OCI-LY7 (cell line): ENCODE measurements at places on chromosomes 1 and 21. TPM values are rescaled to one million over a fixed set of nuclear protein-coding genes. Genes with fewer than 3 reads are reported as not detected.

DRAM2 gene
- total RNA-seq, result 83.5 and 87.9 TPM in 2 replicates

FASLG gene
- total RNA-seq, result not detected in 2 replicates

ARHGAP30 gene
- total RNA-seq, result 86.7 and 101 TPM in 2 replicates

LIN28A gene
- not detected in 2 replicates for total RNA-seq

RGSL1 gene
- not detected in 2 replicates for total RNA-seq

WNT2B gene
- total RNA-seq, result 0.63 and 0.91 TPM in 2 replicates

TEX38 gene
- not detected in 2 replicates for total RNA-seq

EXO1 gene
- 66.3 and 78.0 TPM in 2 replicates for total RNA-seq

DNA sequence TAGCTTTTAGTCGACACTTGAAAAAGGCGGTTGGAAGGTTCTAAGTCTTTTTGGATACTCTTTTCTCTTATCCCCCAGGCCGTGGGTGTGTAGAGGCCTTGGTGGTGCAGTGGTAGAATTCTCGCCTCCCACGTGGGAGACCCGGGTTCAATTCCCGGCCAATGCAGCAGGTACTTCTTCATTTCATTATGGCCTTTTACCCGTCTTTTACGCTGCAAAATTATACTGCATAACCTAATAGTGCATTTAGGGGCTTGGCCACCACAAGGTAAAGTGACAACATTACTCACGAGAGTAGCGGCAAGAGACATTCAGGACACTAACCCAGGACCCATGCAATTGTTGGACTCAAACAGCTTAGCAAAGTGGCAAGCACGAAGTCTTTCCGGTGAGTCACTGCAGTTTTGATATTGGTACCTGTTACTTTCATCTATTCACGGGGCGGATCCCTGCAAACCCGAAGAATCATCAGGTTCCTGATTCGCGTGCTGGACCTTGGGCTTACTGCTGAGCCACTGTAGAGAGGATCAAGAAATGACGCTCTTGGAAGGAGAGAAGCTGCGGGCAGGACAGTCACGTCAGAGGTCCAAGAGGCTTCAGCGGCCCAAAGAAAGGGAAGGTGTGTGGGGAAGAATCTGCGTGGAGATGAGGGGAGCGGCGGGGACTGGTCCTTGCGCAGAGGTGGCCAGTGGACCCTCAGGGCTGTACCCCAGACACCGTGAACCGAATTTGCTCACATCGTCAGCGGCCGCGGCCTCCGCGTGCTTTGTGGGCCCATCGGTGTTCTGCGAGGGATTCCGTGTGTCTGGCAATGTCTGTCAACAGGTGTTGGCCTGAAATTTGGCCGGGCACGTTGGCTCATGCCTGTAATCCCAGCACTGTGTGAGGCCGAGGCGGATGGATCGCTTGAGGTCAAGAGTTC lies 12.9 kb upstream of the RNU1-4 start:
- peak; percentile 53 for DNase-seq

GRCh38 chr21:41102281-41102680 lies 65.7 kb upstream of the BACE2 start:
- no peak for DNase-seq

GRCh38 chr21:44650265-44650972 lies 4.0 kb downstream of the KRTAP12-4 start:
- no peak for DNase-seq

DNA sequence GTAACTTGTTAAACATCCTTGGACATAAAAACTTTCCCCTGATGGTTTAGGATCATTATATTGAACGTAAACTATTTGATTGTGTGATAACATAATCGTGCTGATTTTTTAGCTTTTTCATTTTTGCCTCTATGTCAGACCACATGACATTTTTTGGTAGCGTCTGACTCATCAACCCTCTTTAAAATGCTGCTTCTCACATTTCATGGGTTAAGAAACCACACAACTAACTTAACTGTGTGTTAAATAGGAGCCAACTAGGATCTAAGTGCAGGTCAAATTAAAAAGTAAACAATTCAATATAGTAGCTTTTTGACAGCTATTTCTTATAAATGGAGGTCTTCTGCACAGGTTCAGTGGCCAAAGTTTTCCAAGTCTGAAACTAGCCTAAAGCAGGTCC lies 9.8 kb downstream of the BTG3 start:
- no peak for DNase-seq

DNA sequence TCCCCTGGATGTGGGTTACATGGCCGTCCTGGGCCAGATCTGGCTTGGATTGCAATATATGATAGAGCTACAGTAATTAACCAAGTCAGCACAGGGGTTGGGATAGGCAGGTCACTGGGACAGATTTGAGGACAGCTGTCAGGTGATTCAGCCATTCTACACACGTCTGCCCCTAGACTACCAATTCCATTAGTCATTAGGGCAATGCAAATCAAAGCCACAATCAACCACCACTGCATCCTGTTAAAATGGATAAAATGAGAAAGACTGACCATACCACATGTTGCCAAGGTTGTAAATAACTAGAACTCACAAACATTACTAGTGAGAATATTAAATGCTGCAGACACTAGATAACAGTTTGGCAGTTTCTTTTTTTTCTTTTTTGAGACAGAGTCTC lies 16.0 kb downstream of the C21orf58 start:
- DNase-seq, result no peak

- no peak for DNase-seq
Measured at GRCh38 chr1:209618756-209619420, 33.3 kb downstream of the LAMB3 start.

- no peak for DNase-seq
Measured at GRCh38 chr1:224828691-224829090, 100.8 kb upstream of the DNAH14 start.

DNA sequence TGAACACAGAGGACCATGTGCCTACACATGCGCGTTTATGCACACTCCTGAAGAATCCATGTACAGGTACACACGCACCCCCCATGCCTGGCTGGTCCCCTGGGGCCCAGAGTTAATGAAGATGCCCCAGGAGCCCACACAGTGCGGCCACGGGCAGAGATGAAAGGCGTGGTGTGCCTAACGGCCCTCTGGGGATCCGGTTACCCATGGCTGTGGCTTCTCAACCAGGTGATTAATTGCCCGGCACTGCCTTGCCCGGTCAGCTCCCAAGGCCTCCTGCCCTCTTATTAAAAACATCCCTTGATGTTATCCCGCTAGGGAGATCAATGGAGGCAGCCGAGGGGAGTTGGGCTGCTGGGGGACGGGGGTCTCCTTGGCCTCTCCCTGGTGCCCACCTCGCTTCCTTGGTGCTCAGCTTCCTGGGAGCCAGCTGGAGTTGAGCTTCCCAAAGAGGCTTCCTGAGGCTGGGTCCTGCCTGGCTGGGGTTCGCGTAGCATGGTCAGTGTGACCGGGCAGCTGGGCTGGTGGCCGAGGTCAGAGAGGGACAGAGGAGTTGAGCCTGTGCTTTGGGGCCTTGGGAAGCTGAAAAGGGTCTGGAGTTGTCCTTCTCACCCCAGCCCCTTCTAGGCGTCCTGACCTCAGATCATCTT lies 75.0 kb upstream of the WNT4 start:
- no peak for DNase-seq

DNA sequence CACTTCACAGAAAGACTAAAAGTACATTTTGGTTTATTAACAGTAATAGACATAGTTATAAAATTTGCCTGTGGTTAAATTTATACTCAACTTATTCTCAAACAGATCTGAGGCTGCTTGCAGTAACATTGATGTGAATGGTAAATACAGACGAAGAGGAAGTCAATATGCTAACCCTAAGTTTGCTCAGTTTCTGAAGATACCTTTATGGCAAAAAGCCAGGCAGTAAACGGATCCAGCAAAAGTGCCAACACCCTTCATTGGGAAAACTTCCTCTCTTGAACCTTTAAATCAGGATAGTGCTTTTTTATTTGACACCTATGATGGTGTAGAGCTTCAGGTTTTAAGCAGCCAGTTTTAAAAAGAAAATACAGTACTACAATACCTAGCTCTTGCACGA lies 16.6 kb upstream of the CCDC181 start:
- DNase-seq, result no peak

GRCh38 chr1:11529330-11529729 lies 50.4 kb downstream of the DISP3 start:
- no peak for DNase-seq

DNA sequence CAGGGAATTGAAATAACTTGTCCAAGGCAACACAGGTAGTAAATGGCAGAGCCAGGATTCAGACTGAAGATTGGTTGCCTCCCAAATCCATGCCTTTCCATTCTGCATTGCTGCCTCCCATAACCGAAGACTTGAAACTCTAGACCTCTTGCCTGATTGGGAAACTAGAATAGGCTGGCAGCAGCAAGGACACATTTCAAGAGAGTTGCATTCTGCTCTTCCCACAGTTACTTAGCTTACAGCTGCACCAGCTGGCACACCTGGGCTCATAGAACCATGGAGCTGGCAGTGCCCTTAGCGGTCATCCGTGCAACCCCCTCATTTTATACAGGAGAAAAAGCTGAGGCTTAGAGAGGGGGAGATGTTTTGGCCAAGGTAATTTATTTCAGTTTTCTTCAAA lies 8.0 kb downstream of the TRNAU1AP start:
- no peak for DNase-seq

DNA sequence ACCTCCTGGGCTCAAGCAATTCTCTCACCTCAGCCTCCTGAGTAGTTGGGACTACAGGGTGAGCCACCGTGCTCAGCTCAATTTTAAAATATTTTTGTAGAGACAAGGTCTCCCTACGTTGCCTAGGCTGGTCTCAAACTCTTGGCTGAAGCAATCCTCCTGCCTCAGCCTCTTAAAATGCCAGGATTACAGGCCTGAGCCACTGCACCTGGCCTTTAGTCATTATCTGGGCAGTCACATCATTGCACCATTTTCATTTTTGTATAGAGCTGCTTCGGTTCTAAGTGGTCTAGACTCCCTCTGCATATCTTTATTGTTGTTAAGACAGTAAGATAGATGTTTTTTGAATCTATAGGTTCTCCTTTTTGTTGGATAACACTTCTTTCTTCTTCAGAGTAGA lies 39.9 kb downstream of the ATF3 start:
- DNase-seq, result no peak

GRCh38 chr1:14310476-14310875 lies 288.0 kb upstream of the KAZN start:
- no peak for DNase-seq

DNA sequence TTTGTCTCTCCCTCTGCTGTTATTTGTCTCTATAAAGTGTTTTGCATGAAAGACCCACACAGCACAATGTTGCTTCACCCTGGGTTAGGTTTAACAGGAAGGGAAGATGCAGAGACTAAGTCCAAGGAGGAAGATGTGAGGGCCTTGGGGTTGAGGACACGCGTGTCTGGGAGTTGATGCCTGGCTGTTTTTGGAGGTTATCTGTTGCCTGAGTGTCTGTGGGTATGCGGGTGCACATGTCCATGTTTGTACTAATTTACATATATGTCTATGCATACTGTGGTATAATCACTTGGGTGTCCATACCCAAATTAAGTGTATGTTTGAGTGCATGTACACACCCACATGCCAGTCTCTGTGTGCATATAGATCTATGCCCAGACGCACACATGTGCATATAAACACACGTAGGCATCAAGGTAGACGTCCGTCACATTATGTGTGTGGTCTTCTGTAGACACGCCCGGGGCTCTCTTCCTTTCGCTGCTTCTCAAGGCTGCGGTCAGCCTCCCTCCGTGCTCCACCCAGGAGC lies 962 bp upstream of the MAN1C1 start:
- DNase-seq, result no peak

- no peak for DNase-seq
Measured at GRCh38 chr21:44052071-44052829, 40.1 kb downstream of the TRAPPC10 start.

DNA sequence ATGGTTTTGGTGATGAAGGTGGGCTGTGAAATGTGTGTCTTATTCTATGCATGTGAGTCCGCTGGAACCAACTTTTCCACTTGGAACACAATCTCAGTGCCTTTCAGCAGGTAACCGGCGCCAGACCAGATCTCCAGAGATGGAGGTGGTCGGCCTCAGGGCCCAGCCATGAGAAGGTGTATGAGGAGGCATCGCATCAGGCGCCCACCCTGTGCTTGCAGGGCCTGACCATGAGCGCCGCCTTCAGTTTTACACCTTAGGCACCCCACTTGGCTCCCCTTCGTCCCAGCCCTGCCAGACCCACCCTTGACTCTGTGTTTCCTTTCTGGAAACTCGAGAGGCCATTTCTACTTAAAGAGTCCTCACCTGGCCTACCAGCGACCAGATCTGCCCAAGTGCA lies 48.6 kb upstream of the ATF3 start:
- no peak for DNase-seq
